T follicular helper cell (primary cell): ENCODE measurements at places on chromosomes 7 and 10.

- no peak for DNase-seq
Measured at GRCh38 chr10:70571636-70572439, 30.7 kb downstream of the PRF1 start.

DNA sequence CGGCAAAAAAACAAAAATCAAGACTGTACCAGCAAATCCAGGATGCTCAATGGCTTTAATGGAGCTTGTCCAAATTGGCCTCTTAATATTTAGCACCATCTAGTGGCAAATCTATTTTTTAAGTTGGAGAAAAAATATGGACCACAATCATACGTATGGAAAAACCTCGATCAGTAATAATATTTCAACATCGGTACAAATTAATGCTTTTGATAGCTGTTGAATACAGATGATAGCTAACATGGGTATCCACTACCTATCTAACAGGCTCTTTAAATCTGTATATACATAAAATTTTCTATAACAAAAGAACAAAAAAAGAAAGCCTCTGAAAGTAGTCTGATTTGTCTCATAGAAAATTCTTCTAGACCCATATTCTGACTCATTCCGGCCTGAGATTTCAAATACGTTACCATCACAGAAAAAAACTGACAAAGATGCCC, 29.2 kb downstream of the COA1 start:
- DNase-seq = no peak

DNA sequence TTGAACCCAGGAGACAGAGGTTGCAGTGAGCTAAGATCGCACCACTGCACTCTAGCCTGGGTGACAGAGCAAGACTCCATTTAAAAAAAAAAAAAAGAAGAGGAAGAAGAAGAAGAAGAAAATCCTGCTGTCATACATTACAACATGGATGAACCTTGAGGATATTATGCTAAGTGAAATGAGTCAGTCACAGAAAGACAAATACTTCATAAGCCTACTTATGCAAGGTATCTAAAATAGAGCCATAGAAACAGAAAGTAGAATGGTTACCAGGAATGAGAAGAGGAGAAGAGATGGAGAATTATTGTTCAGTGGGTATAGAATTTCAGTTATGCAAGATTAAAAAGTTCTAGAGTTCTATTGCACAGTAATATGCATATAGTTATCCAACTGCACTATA, 466.5 kb downstream of the PLXNA4 start:
- DNase-seq = no peak

DNA sequence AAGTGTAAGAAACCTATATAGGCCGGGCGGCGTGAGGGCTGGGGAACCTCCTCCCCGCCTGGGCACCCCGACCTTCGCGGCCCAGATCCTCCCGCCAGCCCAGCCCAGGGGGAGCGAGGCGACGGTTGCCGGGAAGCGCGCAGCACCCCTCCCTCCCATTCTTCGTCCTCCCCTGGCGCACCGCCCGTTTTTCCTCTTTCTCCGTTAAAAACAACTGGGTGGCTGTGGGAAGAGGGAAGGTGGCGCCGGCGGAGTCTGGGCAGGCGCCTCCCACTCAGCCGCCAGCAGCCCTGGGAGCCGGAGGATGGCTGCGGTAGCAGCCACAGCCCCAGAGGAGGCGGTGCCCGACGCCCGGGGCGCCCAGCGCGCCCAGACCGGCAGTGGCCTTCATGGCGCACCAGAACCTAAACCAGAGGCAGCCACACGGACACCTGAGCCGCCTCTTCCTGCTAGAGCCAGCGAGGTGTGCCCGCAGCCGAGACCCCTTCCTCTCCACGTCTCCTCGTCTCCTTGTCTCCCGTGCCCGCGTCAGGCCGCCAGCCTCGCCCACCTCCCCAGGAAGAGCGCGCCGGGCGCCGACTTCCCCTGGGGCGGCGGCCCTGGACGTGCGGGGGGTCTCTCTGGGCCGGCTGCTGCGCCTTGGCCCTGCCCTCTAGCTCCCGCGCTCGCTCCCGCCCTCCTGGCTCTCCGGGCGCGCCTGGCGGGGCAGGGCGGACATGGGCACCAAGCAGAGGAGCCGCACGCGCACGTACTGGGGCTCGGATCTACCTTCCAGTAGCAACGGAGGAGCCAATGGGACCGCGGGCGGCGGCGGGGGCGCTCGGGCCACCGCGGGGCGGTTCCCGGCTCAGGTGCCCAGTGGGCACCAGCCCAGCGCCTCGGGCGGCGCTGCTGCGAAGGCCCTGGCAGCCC, 32.8 kb upstream of the SFTPD start:
- no peak for DNase-seq

DNA sequence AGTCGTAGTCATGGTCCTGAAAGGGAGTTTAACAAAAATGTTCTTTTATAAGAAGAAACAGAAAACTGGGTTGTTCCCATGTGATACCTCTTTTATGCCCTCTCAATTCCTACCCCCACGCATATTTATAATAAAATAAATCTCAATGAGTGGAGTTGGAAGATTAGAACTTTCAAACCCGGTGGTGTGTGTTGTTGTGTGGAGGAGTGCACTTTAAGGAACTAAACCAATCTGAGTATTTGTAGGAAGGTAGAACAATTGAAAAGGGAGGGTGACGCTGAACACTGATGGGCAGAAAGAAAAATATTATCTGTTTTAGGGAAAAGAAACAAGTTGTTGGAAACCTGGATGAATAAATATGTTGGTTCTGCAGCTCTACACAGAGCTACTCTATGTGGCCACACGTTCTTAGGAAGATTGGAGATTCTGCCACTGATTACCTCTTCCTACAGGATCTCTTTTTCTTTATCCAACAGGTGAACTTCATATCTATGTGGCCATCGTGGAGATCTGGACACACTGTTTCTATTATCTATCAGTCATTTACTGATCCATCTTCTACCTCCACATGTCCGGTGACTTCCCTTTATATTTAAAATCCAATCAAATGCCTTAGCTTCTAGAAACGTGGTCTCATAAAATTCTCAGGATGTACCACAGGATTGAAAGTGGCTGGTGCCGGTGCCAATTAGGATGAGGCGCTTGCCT, 13.1 kb upstream of the GATA3 start:
- no peak for DNase-seq

DNA sequence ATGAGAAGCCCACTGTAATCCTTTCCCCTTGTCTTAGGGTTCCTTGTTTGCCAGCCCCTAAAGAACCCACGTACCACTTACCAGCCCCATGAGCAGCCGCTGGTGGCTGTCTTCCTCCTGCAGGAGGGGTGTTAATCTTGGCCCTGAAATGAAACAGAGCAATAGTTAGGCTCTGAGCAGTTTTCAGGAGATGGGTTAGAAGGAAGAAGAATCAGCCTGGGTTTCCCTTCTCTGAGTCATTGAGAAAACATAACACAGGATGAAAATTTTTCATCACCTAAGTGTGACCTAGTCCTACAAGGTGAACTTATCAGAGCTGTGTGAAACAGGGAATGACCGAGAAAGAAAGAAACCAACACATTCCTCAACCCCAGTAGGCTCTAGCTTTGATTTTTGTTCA, 90.0 kb downstream of the GSAP start:
- DNase-seq = no peak

GRCh38 chr7:47625861-47626715, 44.2 kb upstream of the TNS3 start:
- no peak for DNase-seq

DNA sequence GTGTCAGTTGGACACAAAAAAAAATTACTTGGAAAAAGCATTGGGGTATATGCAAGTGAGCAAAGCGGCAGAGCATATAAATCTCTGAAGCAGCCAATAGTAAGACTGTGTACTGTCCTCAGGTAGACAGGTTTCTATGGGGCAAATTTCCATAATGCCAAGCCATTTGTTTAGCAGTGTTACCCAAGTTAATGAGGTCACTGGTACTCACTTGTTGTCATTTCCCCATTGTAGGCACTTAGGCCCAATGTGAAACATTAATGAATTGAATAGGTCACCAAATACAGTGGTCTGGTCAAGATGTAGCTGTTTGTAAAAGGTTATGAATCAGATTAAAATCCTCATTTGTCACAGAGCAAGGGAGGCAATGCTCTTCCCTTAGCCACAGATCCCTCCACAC, 27.5 kb downstream of the HOXA1 start:
- no peak for DNase-seq

- no peak for DNase-seq
Measured at GRCh38 chr10:60410970-60411369, 21.3 kb upstream of the ANK3 start.

DNA sequence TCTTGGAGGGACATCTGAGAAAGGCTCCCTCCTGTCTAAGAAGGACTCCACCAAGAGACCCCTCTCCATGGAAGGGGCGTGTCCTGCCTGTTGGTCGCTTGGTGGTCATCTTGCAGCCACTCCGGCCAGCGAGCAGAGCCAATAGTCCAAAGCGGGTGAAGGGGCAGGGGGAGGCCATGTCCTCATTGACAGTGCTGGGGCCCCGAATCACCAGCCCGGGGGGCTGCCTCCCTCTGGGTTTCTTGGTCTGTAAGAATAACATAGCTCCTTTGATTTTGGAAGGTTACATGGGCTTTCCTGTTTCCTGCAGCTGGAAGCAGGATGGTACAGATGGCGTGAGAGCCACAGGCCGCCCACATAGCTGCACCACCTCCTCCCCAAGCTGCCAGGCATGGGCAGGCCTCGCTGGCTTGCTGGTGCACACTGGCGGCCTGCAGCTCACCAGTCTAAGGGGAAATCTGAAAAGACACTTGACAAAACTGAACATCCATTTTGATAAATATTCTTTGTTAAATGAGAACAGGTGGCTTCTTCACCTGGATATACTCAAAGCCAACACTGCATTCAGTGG, 105.8 kb downstream of the ARHGAP22 start:
- DNase-seq = no peak

- no peak for DNase-seq
Measured at GRCh38 chr10:118832241-118832651, 77.5 kb upstream of the CACUL1 start.

DNA sequence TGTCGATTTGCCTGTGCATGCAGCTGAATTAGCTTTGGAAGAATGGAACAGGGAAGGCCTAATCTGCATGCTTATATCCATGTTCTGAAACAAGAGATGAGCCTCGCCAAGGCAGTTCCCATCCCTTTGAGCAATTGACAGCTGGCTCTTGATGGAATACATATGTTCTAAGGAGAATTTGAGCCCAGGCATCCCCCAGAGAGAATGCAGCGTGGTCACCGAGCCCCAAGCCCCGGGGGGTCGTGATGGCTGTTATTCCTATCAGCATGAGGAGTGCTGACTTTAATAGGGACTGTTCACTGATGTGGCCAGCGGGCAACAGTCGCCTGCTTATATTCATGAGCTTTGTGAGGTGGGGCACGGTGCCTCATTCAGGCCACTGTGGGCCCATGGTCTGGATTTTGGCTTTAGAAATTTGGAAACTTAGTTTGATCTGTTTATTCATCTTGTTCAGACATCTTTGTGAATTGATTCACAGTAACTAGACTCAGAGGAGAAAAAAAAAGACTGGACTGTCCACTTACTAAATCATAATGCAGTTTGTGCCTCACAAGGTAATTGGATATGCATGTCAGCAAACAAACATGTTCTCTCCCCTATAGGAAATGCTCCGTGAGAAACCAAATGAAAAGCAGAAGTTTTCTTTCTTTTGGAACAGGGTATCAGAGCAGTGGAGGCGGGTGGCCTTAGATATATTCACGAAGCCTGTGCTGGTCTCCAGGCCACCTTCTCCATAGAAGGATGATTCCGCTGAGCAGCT, 204.9 kb downstream of the CCDC3 start:
- no peak for DNase-seq

DNA sequence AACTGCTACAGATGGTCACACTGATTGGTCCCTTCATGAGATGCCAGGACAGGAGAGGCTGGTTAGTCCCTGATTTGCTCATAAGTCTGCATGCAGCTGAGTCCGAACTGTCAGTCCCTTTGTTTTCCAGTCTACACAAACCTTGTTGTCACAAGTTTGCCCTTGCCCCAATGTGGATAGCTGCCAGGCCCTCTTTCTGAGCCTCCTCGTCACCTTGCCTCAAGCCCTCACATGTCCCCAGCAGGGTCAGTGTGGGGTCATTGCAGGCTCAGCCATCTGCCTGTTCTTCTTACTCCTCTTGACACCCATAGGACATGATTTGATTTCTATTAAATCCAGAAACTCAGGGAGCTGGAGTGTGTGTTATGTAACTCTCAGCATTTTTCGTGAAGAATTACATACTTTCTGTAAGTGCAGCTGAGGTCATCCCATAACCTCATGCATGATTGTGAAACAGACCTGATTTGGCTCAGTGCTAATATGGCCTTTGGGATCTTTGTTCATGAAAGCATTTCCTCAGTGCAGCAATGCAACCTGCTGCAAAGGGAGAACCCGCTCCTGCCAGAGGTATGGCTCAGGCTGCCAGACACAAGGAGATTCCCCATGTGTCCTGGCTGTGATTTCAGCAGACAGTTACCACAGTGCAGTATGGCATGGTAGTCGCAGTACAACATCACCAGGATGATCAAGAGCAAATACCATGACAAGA, 70.0 kb upstream of the ZMIZ2 start:
- no peak for DNase-seq

DNA sequence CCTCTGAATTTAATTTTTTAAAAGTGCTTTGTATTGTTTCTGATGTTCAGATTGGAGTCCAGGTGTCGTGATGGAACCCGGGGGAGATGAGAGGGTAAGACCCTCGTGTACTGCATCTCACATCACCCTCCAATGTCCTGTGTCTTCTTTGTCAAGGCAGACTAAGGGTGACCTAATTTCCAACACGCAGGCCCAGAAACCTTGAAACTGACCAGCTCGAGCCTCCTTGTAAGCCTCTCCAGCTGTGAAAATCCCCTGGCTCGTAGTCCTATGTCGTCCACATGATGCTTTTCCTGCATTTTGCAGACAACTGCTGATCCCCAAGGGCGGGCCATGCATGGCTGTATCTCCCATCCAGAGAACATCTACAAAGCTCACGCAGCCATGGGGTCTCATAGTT, 220.2 kb downstream of the ARHGAP12 start:
- no peak for DNase-seq

GRCh38 chr10:43128958-43129706, 9.1 kb upstream of the CSGALNACT2 start:
- DNase-seq = no peak

- no peak for DNase-seq
Measured at GRCh38 chr7:36034020-36034419, 119.0 kb upstream of the EEPD1 start.

- DNase-seq = no peak
Measured at GRCh38 chr10:62719061-62719460, 85.5 kb upstream of the ADO start.

GRCh38 chr7:74387606-74388005, 66.1 kb upstream of the GTF2IRD1 start:
- no peak for DNase-seq

GRCh38 chr7:4065190-4065589, 616.9 kb upstream of the FOXK1 start:
- DNase-seq = no peak

GRCh38 chr7:36391436-36392198, 2.0 kb downstream of the ANLN start:
- DNase-seq = no peak
